ENCODE measurements at places on chromosomes 1 and 21. TPM values are rescaled to one million over a fixed set of nuclear protein-coding genes. Genes with fewer than 3 reads are reported as not detected.

GJC2 gene
- 1.2 TPM for total RNA-seq

DNAI4 gene
- 1.2 TPM for total RNA-seq

CAPZA1 gene
- total RNA-seq, result 245 TPM

NIBAN1 gene
- total RNA-seq, result 8.1 TPM

PEAR1 gene
- total RNA-seq, result not detected

IBA57 gene
- total RNA-seq, result 19.3 TPM

NES gene
- total RNA-seq, result 0.04 TPM

NEXN gene
- 2.6 TPM for total RNA-seq

PKLR gene
- not detected for total RNA-seq

HNRNPU gene
- total RNA-seq, result 651 TPM

HSPB7 gene
- not detected for total RNA-seq

AMY1A gene
- total RNA-seq, result not detected

NLRP3 gene
- 9.1 TPM for total RNA-seq

UBAP2L gene
- 247 TPM for total RNA-seq

LORICRIN gene
- not detected for total RNA-seq

NR5A2 gene
- 0.06 TPM for total RNA-seq
